ENCODE measurements at places on chromosomes 4 and X.
A peak's percentile ranks its signal among the peaks of the same experiment; 100 is the strongest.

DNA sequence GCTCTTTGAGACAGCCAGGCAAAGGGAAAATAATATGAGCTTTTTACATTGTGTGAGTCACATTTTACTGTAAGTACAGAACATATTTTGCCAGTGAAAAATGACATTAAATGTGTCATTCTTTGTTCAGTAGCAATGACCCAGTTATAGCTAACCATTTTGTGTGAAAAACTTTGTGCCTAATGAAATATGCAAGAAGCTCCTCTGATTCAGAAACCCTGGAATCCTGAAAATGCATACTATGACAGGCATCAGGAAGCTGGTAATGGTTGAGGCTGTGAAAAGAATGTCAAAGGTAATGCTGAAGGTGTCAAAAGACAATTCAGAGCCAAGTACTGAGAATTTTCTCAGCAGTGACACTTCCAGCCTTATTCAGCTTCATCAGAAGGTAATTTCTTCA is 549.5 kb upstream of the SMIM31 start:
- no peak for DNase-seq

- DNase-seq: no peak
Observed at GRCh38 chrX:71941145-71941544, 30.5 kb downstream of the NHSL2 start.

- DNase-seq: no peak
Observed at GRCh38 chr4:143486314-143486713, 27.2 kb upstream of the SMARCA5 start.

DNA sequence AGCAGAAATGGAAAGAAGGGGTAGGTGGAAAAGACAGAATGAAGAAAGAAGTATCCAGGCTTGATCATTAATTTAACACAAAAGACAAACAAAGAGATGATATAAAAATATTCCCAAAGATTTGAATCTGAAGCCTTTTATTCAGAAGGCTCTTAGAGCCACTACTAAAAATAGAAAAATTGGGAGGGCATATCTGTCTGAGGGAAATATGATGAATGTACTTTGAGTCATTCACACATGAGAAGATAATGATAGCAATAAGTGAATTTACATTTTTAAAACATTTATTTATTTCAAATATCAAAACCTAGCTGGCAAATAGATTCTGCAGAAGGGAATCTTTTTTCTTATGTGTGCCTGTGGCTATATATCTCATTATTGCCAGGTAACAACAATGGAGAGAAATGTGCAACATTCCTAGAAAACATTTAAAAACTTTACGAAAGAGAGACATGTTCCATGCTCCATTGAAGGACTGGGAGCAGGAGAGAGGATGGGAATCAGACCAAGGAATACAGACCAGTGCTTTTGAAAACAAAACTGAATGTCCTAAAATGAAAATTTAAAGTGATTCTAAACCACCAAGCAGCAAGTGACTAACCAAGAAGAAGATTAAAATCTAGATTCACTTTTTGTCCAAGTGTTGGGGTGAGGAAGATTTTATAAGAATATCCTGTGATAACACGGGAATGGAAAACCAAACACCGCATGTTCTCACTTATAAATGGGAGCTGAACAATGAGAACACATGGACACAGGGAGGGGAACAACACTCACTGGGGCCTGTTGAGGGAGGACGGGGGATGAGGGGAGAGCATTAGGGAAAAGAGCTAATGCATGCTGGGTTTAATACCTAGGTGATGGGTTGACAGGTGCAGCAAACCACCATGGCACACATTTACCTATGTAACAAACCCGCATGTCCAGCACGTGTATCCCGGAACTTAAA is 41.2 kb downstream of the ANXA5 start:
- DNase-seq: no peak

- DNase-seq: no peak
Observed at GRCh38 chr4:180314972-180315371, 1928.2 kb upstream of the TENM3 start.

GRCh38 chr4:121564840-121565375 is 131.9 kb downstream of the ANXA5 start:
- no peak for DNase-seq

DNA sequence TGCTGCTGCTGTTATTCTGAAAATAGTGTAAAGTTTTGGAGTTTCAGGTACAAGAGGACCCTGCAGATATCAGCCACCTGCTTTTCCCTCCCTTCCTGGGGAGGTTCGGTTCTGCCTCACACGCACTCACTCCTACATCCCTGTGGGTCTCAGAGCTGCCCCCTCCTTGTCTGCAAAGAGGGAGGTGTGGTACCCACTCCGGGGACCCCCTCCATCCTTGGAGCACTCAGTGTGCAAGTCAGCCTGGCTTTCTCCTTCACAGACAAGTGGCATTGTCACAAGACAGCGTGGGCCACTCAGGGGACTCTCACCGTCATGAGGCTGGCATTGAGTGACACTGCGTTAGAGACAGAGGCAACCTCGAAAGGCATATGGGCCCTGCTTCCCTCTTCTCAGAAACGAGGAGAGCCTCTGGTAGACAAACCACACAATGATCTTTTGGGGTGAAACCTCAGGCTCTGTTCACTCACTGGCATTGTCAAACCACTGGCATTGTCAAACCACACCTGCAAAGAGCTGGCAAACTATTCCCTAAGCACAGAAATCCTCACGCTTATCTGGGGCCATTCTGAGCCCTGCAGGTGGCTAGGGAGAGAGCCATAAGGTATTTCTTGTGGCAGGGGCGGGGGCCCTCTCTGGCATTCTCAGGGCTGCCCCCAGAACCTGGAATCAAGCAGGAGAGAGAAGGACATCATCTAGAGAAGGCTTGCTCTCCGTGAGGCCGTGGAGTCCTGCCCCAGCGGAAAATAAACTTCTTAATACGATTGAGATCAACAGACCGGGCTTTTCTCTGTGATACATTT is 285.0 kb downstream of the SHOX start:
- DNase-seq: no peak

DNA sequence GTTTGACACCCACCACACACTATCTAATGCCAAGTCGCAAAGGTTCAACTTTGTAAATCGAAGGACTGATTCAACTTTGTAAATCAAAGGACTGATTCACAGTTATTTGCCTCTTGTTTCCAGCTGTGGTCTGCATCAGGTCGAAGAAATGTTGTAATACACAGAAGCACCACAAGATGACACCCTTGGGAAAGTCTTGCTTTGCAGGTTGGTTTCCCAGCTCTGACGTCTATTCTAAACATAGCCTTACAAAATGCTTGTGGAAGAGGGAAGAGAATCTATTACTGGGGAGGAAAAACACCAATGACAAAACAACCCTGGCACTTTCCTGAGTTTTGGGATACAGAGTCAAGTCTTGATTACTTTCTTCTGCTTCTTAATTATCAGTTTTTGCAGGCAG is 35.3 kb downstream of the SUPT20HL1 start:
- DNase-seq: peak; percentile 49

- DNase-seq: no peak
Observed at GRCh38 chr4:112726041-112726440, 89.1 kb downstream of the LARP7 start.

DNA sequence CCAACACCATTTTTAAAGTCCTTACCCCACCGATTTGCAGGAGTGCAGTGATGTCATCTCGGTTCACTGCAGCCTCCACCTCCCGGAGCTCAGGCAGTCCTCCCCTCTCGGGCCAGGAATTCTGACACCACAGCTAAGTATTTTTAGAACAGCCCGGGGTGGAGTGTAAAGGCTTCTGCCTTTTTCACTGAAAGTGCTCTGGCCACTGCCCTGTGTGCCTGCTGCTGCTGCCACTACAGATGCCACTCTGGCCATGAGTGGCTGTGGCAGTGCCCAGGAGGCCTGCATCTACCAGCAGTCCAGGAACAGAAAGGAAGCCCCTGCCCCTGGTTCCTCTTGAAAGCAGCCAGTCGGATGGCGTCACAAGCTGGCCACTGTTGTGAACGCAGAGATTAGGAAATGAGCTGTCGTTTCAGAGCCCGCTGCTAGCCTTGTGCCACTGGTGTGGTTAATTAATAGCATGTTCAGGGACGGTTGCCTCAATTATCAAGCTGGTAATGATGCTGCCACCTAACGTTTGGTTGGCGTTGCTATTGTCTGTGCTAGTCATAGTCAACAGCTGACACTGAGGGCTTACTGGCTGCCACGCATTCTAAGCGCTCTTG is 23.6 kb upstream of the TBC1D14 start:
- no peak for DNase-seq

DNA sequence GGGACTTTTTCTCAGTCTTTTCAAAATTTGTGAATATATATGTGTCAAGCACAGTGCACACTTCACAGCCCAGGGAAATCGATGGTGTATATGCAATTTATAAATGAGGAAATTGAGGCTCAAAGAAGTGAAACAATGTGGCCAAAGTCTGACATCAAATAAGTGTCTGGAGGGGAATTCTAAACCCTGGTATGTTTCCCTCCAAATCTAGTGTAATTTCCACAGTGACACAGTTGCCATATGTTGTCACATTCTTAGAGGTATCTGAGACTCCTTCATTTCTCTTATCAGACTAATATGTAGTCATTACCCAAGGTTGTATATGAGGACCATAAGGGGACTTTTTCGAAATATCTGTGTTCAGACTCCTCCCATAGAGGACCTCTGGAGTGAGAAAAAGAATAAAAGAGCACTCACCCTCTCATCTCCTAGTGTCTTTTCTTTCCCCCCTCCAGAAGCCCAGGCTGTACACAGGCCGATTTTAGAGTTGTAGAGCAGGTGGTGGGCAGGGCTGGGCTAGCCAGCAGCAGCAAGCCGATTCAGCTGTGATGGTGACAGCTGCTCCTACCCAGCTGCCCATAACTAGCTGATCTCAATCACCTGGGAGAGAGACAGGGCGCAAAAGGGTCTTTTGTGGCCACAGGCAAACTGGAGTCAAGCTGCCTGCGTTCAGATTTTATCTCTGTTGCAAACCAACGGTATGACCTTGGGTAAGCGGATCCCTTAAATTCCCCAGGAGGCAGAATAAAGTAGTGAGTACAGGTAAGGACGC is 55.1 kb downstream of the CLCN5 start:
- no peak for DNase-seq

Measured in endothelial cell (in vitro differentiated cells).